Gastroesophageal sphincter (tissue), 4 donors: ENCODE measurements at places on chromosomes 1 and 21. TPM values are rescaled to one million over a fixed set of nuclear protein-coding genes. Genes with fewer than 3 reads are reported as not detected.
A peak's percentile ranks its signal among the peaks of the same experiment; 100 is the strongest.

DNA sequence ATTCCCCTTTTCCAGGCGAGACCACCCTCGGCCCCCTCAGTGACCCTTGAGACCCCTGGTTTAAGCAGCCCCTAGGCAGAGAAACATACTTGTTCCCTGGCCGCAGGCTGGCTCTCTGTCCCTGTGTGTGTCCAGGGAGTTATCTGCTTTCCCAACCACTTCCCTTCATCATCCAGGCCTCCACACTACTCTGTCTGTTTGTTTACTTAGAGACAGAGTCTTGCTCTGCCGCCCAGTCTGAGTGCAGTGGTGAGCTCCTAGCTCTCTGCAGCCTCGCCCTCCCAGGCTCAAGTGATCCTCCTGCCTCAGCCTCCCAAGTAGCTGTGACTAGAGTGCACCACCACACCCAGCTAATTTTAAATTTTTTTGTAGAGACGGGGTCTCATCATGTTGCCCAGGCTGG, 5.8 kb upstream of the VWA1 start:
- no peaks in the 10 kb centered on the region for H3K4me1 ChIP-seq
- no peaks in the 10 kb centered on the region for H3K27me3 ChIP-seq
- no peak for ATAC-seq

- H3K27me3 ChIP-seq = no peaks in the 10 kb centered on the region
- no peaks in the 10 kb centered on the region for H3K36me3 ChIP-seq
- H3K4me3 ChIP-seq = no peak overlapping the region
- H3K27ac ChIP-seq = no peak overlapping the region
- no peaks in the 10 kb centered on the region for H3K4me1 ChIP-seq
- ATAC-seq = no peak
These were observed 392.9 kb downstream of the DSCAM start for GRCh38 chr21:40454057-40454456.

GRCh38 chr1:224353975-224354925, 2.4 kb upstream of the CNIH4 start:
- no peak overlapping the region for H3K4me3 ChIP-seq
- no peak overlapping the region for H3K27ac ChIP-seq
- no peak for ATAC-seq
- H3K27me3 ChIP-seq = no peaks in the 10 kb centered on the region
- H3K4me1 ChIP-seq = peaks cover 4% of the 10 kb centered on the region

DNA sequence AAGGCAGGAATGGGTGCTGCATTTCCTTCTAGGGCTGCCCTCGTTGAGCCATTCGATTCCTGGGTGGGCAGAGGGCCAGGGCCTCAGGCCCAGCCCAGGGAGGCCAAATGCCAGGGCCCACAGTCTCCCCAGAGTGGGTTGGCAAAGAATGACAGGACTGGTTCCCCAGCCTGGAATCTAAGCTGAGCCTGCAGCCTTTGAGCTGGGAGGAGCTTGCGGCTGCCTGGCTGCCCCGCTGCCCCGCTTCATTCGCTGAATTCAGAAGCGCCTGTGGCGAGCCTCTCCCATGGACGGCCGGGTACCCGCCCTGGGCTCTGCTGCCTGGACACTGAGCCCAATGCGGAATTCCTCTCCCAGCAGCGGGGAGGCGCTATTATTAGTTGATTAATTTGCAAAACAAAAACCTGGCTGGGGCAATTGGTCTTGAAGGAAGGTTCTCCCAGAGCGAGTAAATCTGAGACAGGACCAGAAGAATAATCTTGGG, 32.3 kb upstream of the TARDBP start:
- no peaks in the 10 kb centered on the region for H3K36me3 ChIP-seq
- no peaks in the 10 kb centered on the region for H3K27me3 ChIP-seq
- peak overlapping the region; percentile 84 for H3K27ac ChIP-seq
- H3K4me1 ChIP-seq = peaks cover 48% of the 10 kb centered on the region
- no peak overlapping the region for H3K4me3 ChIP-seq

- no peaks in the 10 kb centered on the region for H3K27me3 ChIP-seq
- no peak overlapping the region for H3K27ac ChIP-seq
These were observed 118.7 kb downstream of the IER5 start for GRCh38 chr1:181206979-181207790.

DNA sequence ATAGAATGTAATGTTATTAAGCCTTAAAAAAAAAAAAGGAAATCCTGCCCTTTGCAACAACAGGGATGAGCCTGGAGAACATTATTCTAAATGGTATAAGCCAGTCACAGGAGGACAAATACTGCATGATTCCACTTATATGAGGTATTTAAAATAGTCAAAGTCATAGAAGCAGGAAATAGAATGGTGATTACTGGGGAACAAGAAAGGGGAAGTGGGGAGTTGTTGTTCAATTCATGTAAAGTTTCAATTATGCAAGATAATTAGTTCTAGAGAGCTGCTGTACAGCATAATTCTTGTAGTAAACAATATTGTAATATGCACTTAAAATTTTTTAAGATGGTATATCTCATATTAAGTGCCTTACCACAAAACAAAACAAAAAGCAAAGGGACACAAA, 13.2 kb downstream of the FCER1A start:
- no peak overlapping the region for H3K4me3 ChIP-seq
- no peak overlapping the region for H3K27ac ChIP-seq
- H3K4me1 ChIP-seq = no peaks in the 10 kb centered on the region

The E2F2 gene
- 0.17 TPM for total RNA-seq

The OLIG2 gene
- not detected for total RNA-seq

DNA sequence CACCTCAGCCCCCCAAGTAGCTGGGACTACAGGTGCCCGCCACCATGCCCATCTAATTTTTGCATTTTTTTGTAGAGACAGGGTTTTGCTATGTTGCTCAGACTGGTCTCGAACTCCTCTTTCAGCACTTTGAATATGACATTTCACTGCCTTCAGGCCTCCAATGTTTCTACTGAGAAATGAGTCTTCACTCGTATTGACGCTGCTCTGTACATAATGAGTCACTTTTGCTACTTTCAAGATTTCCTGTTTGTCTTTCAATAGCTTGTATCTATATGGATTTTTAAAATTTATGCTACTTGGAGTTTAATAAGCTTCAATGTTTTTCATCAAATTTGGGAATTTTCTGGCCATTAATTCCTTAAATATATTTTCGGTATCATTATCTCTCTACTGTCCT, 64.7 kb downstream of the GORAB start:
- no peaks in the 10 kb centered on the region for H3K27me3 ChIP-seq
- no peak for ATAC-seq
- no peak overlapping the region for H3K4me3 ChIP-seq
- H3K36me3 ChIP-seq = no peaks in the 10 kb centered on the region
- no peak overlapping the region for H3K27ac ChIP-seq
- no peaks in the 10 kb centered on the region for H3K4me1 ChIP-seq

DNA sequence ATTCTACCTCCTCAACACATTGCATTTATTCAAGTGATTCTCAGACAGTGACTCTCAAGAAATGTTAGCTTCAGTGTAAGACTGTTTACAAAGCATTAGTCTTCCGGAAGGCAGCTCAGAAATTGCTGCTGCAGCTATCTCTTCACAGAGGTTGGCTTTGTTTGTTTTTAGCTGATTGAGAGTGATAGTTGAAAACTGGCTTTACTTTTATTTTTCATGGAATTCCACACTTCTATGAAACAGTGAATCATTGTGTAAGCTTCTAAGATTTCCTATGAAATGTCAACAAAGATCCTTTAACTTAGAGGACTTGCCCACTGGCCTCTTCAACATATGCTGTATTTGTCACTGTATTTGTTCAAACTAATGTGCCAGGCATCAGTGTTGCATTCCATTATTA, 121.3 kb downstream of the TNNI3K start:
- no peak overlapping the region for H3K4me3 ChIP-seq
- no peak for ATAC-seq
- no peak overlapping the region for H3K27ac ChIP-seq
- no peaks in the 10 kb centered on the region for H3K4me1 ChIP-seq
- no peaks in the 10 kb centered on the region for H3K36me3 ChIP-seq

The ASCL5 gene
- total RNA-seq = not detected

GRCh38 chr1:185811073-185811709, 77.0 kb downstream of the HMCN1 start:
- no peaks in the 10 kb centered on the region for H3K27me3 ChIP-seq
- no peak overlapping the region for H3K27ac ChIP-seq
- H3K4me3 ChIP-seq = no peak overlapping the region
- no peaks in the 10 kb centered on the region for H3K36me3 ChIP-seq
- no peaks in the 10 kb centered on the region for H3K4me1 ChIP-seq
- ATAC-seq = no peak

The C1orf185 gene
- total RNA-seq = not detected

GRCh38 chr1:54335011-54335754, 71.0 kb downstream of the SSBP3 start:
- no peaks in the 10 kb centered on the region for H3K36me3 ChIP-seq
- H3K27ac ChIP-seq = peak overlapping the region; percentile 91
- H3K27me3 ChIP-seq = no peaks in the 10 kb centered on the region
- peak; percentile 59 for ATAC-seq
- H3K4me3 ChIP-seq = no peak overlapping the region
- H3K4me1 ChIP-seq = peaks cover 94% of the 10 kb centered on the region

The PKN2 gene
- 47.8 TPM for total RNA-seq

GRCh38 chr1:184820218-184820750, 65.6 kb upstream of the EDEM3 start:
- no peak for ATAC-seq
- no peaks in the 10 kb centered on the region for H3K27me3 ChIP-seq
- H3K36me3 ChIP-seq = peaks cover 84% of the 10 kb centered on the region
- H3K4me3 ChIP-seq = no peak overlapping the region

The SETD4 gene
- total RNA-seq = 12.2 TPM

The CHI3L1 gene
- total RNA-seq = not detected

The ZFP69 gene
- total RNA-seq = 2.0 TPM

GRCh38 chr1:32126770-32127169, 18.9 kb downstream of the KPNA6 start:
- H3K36me3 ChIP-seq = peaks cover 12% of the 10 kb centered on the region
- no peak for ATAC-seq
- no peaks in the 10 kb centered on the region for H3K4me1 ChIP-seq
- no peak overlapping the region for H3K4me3 ChIP-seq
- no peak overlapping the region for H3K27ac ChIP-seq
- no peaks in the 10 kb centered on the region for H3K27me3 ChIP-seq

GRCh38 chr1:183327434-183328290, 90.5 kb downstream of the NMNAT2 start:
- peak; percentile 88 for ATAC-seq
- H3K36me3 ChIP-seq = no peaks in the 10 kb centered on the region
- H3K4me3 ChIP-seq = no peak overlapping the region

The LRP8 gene
- 3.6 TPM for total RNA-seq

DNA sequence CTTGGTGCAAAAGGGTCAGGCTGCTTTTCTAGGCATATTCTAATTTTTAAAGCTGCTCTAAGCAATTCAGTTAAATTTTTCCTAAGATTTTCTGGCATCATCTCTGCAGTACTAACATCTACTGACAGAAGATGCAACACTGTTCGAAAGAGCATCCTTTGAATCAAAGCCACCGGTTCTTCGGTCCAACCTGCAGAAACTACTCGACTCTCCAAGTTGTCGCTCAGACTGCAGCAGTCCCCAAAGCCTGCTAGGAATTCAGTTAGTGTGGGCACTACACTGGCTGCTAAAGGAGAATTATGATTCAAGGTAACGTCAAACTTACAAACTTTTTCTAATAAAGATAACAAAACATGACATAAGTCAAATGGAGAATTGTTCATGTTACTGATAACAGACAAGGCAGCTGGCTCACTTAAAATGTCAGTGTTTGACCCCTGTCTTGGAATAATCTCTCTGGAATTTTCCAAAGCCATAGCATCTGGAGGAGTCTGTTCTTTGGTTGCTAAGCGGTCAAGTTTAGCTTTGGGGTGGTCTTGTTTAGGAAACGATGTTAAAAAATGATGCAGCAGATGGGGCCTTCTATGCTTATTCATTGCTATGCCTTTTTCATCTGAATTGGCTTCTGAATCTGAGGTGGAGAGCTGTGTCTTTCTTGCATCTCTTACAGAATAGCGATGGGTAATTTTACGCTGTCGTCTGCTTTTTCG, 56.9 kb downstream of the LYST start:
- H3K4me1 ChIP-seq = peaks cover 12% of the 10 kb centered on the region
- H3K27me3 ChIP-seq = no peaks in the 10 kb centered on the region
- ATAC-seq = no peak
- H3K27ac ChIP-seq = no peak overlapping the region
- no peak overlapping the region for H3K4me3 ChIP-seq

The SLC6A17 gene
- total RNA-seq = 0.27 TPM

The NOTCH2 gene
- total RNA-seq = 125 TPM

DNA sequence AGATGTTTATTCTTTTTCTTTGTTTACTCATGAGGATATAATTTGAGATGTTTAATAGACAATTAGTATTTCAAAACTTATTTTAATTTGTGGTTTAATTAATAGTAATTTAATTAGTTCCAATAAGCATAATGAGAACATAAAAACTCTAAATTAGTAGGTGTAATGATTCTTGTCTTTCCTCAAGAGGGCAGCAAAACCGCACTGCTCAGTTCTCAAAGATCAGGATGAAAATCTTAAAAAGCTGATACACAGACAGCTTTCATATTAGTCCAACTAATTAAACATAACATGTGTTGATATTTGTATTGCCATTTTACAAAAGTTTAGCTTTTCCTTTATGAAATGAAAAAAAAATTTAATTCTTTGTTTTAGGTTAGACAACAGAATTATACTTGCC, 106.7 kb upstream of the C21orf91 start:
- no peaks in the 10 kb centered on the region for H3K36me3 ChIP-seq
- H3K27me3 ChIP-seq = no peaks in the 10 kb centered on the region
- peaks cover 18% of the 10 kb centered on the region for H3K4me1 ChIP-seq
- H3K4me3 ChIP-seq = no peak overlapping the region
- ATAC-seq = no peak
- no peak overlapping the region for H3K27ac ChIP-seq

The AMIGO1 gene
- total RNA-seq = 18.6 TPM
